ENCODE measurements at places on chromosomes 6 and 20. TPM values are rescaled to one million over a fixed set of nuclear protein-coding genes. Genes with fewer than 3 reads are reported as not detected.

Gene TTI1
- total RNA-seq, result 53.1 TPM

DNA sequence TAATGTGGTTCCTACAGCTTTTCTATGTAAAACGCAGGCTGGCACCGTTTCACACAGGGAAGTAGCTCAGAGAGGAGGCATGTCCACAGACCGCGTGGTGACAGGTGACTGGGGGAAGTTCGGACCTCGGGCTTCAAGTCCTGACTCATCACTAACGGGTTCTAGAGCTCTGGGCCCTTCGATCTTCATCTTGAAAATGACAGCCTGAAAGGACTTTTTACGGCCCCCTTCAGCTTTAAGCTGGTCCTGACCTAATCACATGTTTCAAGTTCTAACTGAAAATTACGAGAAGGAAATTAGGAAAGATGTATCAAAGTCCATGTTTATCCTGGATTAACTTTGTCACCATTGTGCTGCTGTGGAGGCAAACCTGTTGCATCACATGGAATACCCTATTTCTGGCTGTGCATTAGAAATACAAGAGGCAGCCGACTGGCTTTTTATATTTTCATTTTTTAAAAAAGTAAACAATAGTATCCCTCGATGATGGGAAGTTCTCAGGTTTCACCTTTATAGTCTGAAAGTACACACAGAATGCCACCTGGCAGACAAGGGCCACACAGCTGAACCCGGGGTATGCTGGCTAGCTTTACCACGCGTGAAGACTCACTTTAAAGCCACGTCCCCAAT, 2.0 kb downstream of the MAN1A1 start:
- H3K4me1 ChIP-seq, result peaks cover 56% of the 10 kb centered on the region
- H3K36me3 ChIP-seq, result peaks cover 4% of the 10 kb centered on the region
- peak overlapping the region; percentile 95 for H3K4me3 ChIP-seq
- no peaks in the 10 kb centered on the region for H3K27me3 ChIP-seq
- H3K27ac ChIP-seq, result peak overlapping the region; percentile 77
- peak; percentile 79 for DNase-seq

- H3K27ac ChIP-seq, result no peak overlapping the region
- H3K4me3 ChIP-seq, result no peak overlapping the region
- H3K27me3 ChIP-seq, result no peaks in the 10 kb centered on the region
- H3K36me3 ChIP-seq, result peaks cover 3% of the 10 kb centered on the region
- DNase-seq, result no peak
Measured at GRCh38 chr6:169642455-169642854, 59.4 kb downstream of the WDR27 start.

DNA sequence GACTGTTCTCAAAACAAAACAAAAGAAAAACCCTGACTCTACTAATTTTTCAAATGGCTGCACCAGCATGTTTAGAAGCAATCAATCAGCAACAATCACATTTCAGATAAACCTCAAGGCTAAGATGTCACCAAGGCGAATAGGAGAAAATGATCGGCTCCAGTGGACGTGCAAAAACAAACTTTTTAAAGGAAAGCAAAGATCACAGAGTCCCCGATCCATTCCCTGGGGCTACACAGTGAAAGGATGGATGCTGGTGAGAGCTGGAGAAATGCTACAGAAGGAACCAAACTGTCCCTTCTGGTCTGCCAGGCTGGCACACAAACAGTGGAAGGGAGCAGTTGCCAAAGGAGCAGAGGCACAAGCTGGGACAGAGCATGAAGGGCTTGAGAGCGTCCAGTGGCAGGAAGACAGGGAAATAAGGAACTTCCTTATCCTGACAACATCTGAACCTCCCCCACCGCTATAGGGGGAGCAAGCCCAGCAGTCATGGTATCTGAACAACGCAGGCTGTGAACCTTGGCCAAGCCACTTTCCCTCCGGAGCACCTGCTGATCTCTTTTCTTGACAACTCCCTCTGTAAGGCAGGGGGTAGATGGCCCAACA, 73.7 kb upstream of the HIVEP1 start:
- no peak overlapping the region for H3K4me3 ChIP-seq
- H3K36me3 ChIP-seq, result no peaks in the 10 kb centered on the region
- no peak for DNase-seq
